Mesothelial cell of epicardium (in vitro differentiated cells): ENCODE measurements at places on chromosomes 5 and 9.

- no peak overlapping the region for H3K4me3 ChIP-seq
- no peaks in the 10 kb centered on the region for H3K36me3 ChIP-seq
- no peak for DNase-seq
- no peak overlapping the region for H3K27ac ChIP-seq
Measured at GRCh38 chr9:120650352-120650751, 63.9 kb downstream of the MEGF9 start.

DNA sequence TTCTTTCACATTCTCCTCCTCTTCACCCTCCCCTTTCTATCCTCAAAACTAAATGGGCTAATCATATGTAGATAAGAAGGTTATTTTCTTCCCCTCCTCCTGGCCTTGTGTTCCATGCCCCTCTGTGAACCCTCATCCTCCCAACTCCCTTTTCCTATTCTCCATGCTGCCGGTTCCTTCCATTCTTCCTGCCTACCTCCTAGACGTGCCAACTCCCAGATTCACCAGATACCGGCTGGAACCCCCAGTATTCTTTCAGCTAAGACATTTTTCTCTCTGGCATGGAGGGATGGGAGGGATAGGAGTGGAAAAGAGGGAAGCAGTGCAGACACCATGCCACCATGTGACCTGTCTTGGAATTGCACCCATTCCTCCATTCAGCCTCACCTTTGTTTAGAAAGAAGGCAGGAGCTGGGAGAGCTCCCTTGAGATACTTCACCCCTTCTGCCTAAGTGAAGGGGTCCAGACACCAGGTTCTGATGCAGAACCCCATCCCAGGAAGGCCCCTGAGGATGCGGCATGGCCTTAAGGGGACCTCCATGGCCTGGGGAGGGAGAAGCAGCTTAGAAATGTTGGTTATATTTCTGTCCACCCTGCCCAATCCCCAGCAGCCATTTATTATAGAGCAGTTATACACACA, 4.8 kb downstream of the DNAJB5 start:
- H3K4me1 ChIP-seq = peaks cover 38% of the 10 kb centered on the region
- peak overlapping the region; percentile 3 for H3K4me3 ChIP-seq
- H3K27ac ChIP-seq = peak overlapping the region; percentile 89
- H3K27me3 ChIP-seq = peaks cover under 1% of the 10 kb centered on the region
- peaks cover 9% of the 10 kb centered on the region for H3K36me3 ChIP-seq

GRCh38 chr5:65647941-65648340, 23.1 kb downstream of the SHLD3 start:
- no peak overlapping the region for H3K27ac ChIP-seq
- H3K36me3 ChIP-seq = peaks cover 21% of the 10 kb centered on the region
- DNase-seq = no peak
- no peaks in the 10 kb centered on the region for H3K27me3 ChIP-seq
- no peaks in the 10 kb centered on the region for H3K4me1 ChIP-seq

- H3K27me3 ChIP-seq = no peaks in the 10 kb centered on the region
- H3K4me1 ChIP-seq = peaks cover 7% of the 10 kb centered on the region
- H3K4me3 ChIP-seq = no peak overlapping the region
- no peak overlapping the region for H3K27ac ChIP-seq
Measured at GRCh38 chr9:70607329-70607728, 192.9 kb upstream of the KLF9 start.

DNA sequence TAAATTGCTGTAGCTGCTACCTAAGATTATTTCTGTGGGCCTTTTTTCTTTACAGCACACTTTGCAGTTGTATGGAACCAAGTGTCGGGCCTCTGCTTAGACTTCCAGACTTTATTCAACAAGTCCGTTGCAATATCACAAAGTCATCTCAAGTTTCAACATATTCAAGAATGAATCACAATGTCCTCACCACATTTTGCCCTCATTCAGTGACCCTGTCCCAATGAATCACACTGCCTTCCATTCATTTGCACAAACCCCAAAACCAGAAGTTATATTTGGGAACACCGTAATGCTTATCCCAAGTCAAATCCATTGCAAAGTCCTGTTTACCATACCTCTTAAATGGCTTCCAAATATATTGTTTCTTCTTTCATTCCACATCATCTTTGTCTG, 439.6 kb downstream of the CSNK1G3 start:
- H3K4me1 ChIP-seq = peaks cover 15% of the 10 kb centered on the region
- no peaks in the 10 kb centered on the region for H3K27me3 ChIP-seq
- no peak overlapping the region for H3K4me3 ChIP-seq
- H3K36me3 ChIP-seq = no peaks in the 10 kb centered on the region
- no peak overlapping the region for H3K27ac ChIP-seq

DNA sequence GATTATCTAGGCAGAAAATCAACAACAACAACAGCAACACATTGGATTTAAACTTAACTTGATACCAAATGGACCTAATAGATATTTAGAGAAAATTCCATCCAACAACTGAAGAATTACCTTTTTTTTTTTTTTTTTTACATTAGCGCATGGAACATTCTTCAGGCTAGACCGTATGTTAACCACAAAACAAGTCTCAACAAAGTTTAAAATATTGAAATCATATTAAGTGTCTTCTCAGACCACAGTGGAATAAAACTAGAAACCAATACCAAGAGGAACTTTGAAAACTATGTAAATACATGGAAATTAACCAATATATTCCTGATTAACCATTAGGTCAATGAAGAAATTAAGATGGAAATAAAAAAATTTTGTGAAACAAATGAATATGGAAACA, 315.8 kb downstream of the CSNK1G3 start:
- H3K27ac ChIP-seq = no peak overlapping the region
- no peaks in the 10 kb centered on the region for H3K27me3 ChIP-seq
- H3K4me3 ChIP-seq = no peak overlapping the region
- H3K4me1 ChIP-seq = no peaks in the 10 kb centered on the region
- no peak for DNase-seq

DNA sequence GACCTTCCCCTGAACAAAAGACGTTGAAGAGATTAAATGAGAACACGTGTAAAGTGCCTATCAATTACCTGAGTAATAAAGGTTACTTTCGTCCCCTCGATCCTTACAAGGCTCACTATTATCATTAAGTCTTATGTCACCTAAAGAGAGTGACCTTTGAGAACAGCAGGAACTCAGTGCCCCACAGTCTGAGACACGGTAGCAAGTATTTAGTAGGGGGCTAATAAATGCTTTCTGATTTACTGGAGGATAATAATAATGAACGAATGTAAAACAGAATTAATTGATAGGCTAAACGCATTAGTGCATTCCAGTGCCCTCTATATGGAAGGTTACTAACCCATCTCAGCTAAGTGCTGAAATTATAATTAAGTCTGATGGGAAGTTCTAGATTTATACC, 199.9 kb downstream of the FBXL17 start:
- no peak overlapping the region for H3K27ac ChIP-seq
- no peak overlapping the region for H3K4me3 ChIP-seq
- H3K27me3 ChIP-seq = no peaks in the 10 kb centered on the region
- H3K4me1 ChIP-seq = no peaks in the 10 kb centered on the region

DNA sequence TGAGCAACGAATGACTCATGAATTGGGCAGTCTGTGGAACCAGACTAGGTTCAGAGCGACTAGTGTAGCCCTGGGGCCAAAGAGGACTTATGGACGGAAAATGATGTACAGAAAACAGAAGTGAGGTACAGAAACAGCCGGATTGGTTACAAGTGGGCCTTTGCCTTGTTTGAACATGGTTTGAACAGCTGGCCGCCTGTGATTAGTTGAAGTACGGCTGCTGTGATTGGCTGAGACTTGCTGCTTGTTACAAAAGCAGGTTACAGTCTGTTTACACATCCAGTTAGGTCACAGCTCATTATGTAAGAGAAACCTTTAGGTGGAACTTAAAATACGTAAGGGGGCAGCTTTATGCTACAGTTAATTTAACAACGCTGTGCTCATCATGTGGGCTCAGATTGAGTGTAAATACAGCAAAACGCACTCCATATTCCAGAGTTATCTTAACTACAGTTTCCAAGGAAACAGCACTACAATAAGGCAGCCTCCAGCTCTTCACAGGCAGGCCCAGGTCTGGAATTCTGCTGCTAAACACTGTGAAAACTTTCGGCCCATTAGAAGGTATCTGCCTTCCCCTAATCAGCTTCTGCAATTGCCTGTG, 6.5 kb downstream of the AMACR start:
- peaks cover 18% of the 10 kb centered on the region for H3K36me3 ChIP-seq
- no peaks in the 10 kb centered on the region for H3K27me3 ChIP-seq
- peaks cover 15% of the 10 kb centered on the region for H3K4me1 ChIP-seq
- no peak for DNase-seq
- H3K27ac ChIP-seq = peak overlapping the region; percentile 27

DNA sequence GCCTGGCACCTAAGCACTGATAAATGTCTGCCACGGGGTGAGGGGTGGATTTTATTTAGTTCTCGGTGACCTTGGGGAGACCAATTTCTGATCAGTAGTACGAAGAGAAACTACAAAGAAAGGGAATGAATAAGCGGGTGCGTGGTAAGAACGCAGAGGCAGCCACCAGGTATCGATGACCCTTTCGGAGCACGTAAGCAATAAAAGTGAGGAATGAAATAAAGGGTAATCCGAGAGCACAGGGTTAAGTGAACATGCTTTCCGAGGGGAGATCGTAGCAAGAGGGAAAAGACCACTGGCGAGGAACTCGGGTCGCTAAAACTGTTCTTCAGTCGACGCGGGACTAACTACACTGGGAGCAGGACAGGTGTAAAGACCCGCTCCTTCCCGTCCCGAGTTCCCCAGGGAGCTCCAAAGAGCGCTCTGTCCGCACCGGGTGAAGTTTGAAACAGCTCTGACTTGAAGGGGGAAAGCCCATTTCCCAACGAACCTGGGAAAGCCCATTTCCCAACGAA, 1.1 kb downstream of the ELOVL7 start:
- peak overlapping the region; percentile 71 for H3K27ac ChIP-seq
- peak overlapping the region; percentile 90 for H3K4me3 ChIP-seq
- peaks cover 26% of the 10 kb centered on the region for H3K4me1 ChIP-seq
- peaks cover 61% of the 10 kb centered on the region for H3K27me3 ChIP-seq
- DNase-seq = peak; percentile 45

GRCh38 chr5:115472271-115473025, 72.1 kb downstream of the FEM1C start:
- H3K4me1 ChIP-seq = no peaks in the 10 kb centered on the region
- H3K4me3 ChIP-seq = no peak overlapping the region
- no peak overlapping the region for H3K27ac ChIP-seq
- peaks cover 16% of the 10 kb centered on the region for H3K27me3 ChIP-seq
- H3K36me3 ChIP-seq = no peaks in the 10 kb centered on the region

GRCh38 chr5:147972076-147972840, 65.9 kb upstream of the C5orf46 start:
- H3K27ac ChIP-seq = no peak overlapping the region
- peaks cover 19% of the 10 kb centered on the region for H3K36me3 ChIP-seq
- no peak overlapping the region for H3K4me3 ChIP-seq
- no peak for DNase-seq

GRCh38 chr5:44312374-44312773, 76.8 kb downstream of the FGF10 start:
- no peak overlapping the region for H3K4me3 ChIP-seq
- no peak overlapping the region for H3K27ac ChIP-seq
- DNase-seq = no peak
- H3K27me3 ChIP-seq = peaks cover 10% of the 10 kb centered on the region

DNA sequence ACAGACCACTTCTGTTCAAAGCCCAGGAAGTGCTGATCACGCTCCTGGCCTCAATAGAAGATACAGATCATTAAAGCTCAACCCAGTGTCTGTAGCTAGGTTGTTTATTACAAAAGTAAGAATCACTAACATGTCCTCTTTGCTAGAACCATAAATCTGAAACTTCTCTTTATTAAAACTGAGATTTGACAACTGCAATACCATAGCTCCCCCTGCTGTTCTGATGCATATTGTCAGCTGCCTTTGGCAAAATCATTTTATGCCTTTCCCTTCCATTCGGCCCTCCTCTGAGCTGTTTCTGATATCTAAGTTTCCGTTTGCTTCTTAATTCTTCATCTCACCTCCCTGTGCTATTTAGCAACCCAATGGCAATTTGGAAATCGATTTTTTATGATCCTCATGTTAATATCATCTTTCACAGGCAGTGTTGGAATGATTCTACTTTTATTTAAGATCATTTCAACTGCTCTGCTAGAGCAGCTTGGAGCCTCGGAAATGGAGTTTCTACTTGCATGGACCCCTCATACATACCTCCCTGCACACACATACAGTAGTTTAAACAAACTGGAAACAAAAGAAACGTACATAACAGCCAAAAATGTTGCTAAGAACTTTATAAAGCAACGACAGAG, 998.8 kb downstream of the MAT2B start:
- peaks cover 10% of the 10 kb centered on the region for H3K4me1 ChIP-seq
- peak; percentile 48 for DNase-seq
- H3K27ac ChIP-seq = no peak overlapping the region
- H3K36me3 ChIP-seq = no peaks in the 10 kb centered on the region
- H3K4me3 ChIP-seq = no peak overlapping the region
- H3K27me3 ChIP-seq = no peaks in the 10 kb centered on the region

- no peak overlapping the region for H3K4me3 ChIP-seq
- DNase-seq = no peak
- H3K27ac ChIP-seq = no peak overlapping the region
- no peaks in the 10 kb centered on the region for H3K4me1 ChIP-seq
- no peaks in the 10 kb centered on the region for H3K36me3 ChIP-seq
- no peaks in the 10 kb centered on the region for H3K27me3 ChIP-seq
Measured at GRCh38 chr9:117917873-117918272, 213.7 kb downstream of the TLR4 start.

DNA sequence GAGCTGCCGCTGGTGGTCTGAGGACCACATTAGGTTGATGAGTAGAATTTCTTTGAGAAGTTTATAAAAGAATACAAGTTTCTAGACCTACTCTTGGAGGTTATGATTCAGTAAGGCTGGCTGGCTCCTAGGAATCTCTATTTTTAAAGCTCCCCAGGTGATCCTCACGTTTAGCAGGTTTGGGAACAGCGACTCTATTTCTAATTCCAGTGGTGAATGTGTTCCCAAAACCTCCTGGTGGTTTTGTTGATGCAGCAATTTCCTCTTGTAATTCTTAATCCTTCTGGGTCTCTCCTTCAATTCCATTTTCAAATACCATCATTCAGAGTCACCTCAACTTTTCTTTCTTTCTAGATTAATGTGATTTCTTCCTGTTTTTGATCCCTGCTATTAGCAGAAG, 215.9 kb upstream of the RFX3 start:
- peaks cover 1% of the 10 kb centered on the region for H3K27me3 ChIP-seq
- no peak for DNase-seq
- H3K4me1 ChIP-seq = peaks cover 20% of the 10 kb centered on the region
- H3K36me3 ChIP-seq = no peaks in the 10 kb centered on the region
- H3K27ac ChIP-seq = no peak overlapping the region

DNA sequence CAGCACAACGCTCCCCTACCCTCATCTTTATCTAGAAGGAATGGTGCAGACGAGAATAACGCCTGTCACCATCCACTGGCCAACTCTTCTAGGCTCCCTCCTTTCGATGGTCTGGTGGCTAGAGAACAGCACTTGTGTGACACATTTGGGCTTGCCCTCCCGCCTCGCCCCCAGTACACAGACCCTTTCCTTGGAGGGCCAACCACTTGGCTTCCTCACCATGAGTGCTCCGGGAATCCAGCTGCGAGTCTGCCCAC, 1.4 kb downstream of the GNAQ start:
- peak overlapping the region; percentile 94 for H3K4me3 ChIP-seq
- H3K27ac ChIP-seq = peak overlapping the region; percentile 85
- no peaks in the 10 kb centered on the region for H3K27me3 ChIP-seq
- peaks cover 46% of the 10 kb centered on the region for H3K4me1 ChIP-seq
